NCI-H510A (cell line): ENCODE measurements at places on chromosomes 16 and 17.

DNA sequence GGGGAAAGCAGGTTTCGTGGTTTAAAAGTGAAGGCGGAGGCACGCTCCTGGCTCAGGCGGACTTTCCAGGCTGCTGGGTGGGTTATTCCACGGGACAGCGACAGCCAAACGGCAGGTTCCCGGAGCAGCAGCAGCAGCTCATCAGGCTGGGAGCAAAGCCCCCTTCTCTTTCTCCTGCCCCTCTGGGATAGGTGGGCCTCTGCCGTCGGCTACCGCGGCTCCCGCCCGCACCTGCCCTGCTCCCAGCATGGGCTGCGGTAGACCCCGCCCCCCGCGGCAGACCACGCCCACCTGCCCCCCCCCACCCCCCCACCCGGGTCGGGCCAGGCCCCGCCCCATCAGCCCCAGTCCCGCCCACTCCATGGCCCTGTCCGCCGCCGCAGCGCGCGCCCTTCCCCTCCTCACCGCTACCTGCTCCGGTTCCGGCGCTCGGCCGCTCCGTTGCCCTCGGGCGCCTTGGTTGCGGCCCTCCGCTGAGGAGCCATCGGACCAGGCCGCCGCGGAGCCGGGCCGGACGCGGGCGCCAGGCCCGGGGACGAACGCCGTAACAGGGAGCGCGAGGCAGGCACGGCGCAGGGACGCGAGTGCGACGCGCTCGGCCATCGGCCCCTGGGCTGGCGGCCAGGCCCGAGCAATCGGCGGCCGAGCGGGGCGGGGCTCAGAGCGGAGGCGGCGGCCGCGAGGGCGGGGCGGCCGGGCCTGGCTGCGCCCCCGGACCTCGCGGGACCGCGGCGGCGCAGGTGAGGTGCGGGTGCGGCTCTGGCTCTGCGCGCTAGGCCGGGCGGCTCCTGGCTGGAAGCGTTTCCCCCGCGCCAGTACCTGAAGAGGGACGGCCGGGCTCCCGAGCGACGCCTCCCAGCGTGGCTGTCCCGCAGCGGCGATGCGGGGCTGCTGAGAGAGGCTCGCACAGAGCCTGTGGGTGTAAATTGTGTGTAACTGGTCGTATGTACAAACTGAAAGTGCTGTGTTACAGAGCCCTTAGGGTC lies at the start of the genes HEXD and OGFOD3:
TSS of gene HEXD (plus strand) at position 347 of the 986 bp plus-strand sequence. CDS start 1,453 bp downstream, outside the sequence.
TSS of gene OGFOD3 (minus strand) at position 586 of the 986 bp plus-strand sequence. CDS start at position 485, 101 bp downstream.
- peak; percentile 83 for DNase-seq

- DNase-seq, result no peak
These were observed 27.9 kb upstream of the CPHXL start for GRCh38 chr16:75754141-75754540.

DNA sequence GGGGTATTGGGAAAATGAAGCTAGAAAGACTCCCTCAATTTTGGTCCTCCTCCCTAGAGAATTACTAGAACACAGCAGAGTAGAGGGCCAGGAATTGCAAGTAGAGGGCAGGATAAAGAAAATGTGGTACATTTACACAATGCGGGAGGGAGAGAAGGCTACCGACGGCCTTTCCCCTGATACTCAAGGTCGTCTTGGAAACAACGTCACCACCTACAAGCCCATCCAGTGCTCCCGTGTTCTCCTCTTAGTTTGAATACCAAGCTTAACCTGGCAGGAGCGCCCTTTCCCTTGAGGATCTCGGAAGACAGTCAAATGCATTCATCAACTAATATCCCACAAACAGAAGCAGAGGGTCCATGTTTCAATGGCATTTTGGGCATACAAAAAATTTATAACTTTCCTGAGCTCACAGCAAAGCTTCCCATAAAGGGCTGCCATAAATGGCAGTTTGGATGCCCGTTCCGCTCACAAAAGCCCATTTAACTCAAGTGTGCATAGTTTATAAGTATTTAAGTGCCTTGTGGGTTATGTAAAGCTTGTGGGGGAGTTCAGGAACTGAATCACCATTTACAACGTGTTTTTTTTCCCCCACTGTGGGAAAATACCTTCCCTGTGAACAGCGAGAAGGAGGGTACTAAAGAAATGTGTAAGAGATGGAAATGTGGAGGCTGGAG lies 414.6 kb downstream of the SLC39A11 start:
- no peak for DNase-seq

DNA sequence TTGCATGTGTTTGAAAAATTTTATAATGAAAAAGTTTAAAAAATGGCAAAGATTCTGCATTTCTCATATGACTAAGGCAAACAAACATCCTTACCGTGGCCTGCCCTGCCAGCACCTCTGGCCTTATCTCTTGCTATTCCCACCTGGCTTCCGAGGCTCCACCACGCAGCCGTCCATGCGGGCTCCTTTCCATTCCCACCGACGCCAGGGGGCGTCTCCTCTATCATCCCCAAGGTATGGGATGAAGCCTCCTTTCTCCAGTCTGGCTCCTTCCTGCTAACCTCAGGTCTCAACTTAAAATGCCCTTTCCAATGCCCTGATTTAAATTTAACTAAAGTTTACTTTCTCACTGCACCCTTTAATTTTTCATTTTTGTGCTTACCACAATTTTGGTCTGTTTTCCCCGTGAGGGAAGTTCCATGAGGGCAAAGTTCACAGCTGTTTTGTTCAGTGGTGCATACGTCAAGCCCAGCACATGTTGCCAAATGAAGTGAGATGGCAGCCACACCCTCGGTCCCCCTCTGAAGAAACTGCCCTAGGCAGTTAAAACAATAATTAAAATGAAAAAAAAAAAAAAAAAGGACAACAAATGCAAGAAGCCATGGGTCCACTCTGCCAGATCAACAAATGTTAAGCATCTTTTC lies 13.3 kb upstream of the SDK2 start:
- peak; percentile 64 for DNase-seq

DNA sequence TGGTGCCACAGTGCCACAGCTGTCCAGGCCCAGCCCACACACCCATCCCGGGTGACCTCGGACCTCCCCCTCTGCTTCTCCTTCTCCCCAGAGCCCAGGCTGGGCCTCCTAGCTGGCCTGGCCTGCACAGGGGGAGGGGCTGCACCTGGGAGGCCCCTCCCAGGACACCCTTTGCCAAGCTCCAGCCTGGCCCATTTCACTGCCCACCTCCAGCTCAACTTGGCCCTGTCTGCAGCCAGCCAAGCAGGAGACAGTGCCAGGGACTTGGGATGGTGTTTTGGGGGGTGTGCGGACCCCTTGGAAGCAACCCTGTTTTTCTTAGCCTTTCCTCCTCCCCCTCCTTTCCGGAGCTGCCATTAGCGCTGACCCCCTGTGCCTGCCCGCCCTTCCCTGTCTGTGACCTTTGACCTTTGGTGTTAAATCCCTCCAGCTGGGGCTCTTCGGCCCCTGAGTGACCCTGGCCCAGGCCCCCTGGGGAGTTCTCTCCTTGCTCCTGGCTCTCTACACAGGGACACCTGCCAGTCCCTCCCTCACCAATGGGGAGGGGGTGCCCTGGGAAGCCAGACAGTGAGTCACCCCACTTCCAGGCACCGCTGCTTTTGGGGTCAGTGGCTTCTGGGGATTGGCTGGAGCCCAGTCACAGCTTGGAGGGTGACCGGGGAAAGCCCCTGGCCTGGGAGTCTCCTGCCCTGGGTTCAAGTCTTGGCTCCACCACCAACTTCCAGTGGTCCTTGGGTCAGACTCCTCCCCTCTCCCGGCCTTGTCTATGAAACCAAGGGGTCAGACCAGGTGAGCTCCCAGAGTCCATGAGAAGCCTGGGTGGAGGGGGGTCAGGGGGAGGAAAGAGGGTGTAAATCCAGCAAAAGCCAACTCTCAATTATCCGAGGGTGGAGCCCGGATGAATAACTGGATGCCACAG lies 1.9 kb downstream of the GLIS2 start:
- DNase-seq, result no peak

DNA sequence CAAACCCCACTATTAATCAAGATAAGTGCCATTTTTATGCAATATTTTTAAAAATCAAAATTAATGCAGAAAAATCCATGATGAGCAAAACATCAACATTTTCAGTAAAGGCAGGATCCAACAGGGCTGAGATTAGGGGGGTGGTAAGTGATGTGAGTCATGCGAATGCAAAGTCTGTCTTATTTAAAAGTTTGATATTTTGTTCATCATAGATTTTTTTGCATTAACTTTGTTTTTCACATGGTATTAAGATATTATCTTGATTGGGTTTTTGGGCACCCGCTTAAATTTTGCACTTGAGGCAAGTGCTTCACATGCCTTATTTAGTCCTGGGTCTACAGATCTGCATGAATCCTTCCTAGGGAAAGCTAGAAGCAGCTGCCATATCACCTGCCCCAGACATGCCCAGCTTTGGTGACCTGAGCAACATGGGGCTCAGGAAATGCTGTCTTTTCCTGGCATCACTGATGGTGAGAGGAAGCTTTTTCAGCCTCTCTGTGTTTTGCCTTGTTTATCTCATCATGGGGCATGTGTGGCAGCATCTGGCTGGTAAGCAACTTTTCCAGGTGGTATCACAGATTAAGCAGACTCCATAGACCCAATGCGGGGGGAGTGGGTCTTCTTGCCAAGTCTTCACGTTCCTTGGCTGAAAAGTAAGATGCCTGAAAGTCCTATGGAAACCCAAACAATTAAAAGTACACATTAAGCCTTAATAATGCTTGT lies 57.6 kb upstream of the NFAT5 start:
- no peak for DNase-seq

- peak; percentile 28 for DNase-seq
These were observed 1.0 kb downstream of the HSD11B2 start for GRCh38 chr16:67431775-67432505.

DNA sequence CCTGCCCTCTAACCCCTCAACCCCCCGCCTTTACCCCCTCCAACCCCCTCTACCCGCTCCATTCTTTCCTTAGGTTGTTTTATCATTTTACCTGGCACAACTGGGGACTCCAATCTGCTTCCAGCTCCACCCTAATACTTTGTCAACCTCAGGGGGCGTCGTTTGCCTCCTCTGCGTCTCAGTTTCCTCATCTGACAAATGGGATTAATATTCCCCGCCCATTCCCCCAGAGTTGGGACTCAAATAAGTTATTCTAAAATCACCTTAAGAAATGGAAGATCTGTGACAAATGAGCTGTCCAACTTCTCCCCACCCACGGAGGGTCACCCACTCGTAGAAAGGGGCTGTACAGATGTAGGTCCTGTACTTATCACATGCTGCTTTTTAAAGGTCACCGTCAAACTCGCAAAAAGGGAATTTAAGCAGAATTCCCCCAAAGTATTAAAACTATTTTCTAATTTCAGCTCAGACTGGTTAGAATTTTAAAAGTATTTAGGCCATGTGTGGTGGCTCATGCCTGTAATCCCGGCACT lies 40.6 kb upstream of the CPNE2 start:
- no peak for DNase-seq

DNA sequence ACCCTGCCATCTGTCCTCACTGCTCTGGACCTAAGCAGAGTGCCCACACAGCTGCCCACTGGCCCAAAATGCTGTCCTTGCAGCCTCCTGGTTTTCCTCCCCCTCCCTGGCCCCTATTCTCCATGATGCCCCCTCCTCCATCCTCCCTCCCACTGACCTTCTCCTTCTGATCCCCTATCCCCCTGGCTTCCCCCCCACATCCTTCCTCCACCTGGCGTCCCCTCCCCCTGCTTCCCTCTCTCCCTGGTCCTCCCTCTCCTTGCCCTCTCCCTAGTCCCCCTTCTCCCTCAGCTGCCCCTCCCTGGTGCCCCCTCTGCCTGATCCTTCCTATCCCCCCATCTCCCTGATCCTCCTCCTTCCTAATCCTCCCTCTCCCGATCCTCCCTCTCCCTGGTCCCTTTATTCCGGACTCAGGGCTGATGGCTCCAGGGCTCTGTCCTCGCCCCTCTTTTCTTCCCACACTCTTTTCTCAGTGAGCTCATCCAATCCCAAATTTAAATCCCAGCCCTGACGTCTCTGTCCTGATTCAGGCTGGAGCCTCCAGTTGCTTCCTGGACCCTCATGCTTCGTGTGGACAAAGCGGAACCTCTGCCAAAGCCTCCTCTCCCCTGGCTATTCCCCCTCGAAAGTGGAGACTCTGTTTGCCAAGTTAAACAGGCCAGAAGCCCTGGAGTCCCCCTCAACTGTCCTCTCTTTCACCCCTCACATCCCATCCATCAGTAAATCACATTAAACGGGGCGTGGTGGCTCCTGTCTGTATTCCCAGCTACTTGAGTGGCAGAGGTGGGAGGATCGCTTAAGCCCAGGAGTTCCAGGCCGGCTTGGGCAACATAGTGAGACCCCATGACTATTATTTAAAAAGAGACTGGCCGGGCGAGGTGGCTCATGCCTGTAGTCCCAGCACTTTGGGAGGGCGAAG lies 18.1 kb upstream of the RHBDF2 start:
- DNase-seq, result no peak

DNA sequence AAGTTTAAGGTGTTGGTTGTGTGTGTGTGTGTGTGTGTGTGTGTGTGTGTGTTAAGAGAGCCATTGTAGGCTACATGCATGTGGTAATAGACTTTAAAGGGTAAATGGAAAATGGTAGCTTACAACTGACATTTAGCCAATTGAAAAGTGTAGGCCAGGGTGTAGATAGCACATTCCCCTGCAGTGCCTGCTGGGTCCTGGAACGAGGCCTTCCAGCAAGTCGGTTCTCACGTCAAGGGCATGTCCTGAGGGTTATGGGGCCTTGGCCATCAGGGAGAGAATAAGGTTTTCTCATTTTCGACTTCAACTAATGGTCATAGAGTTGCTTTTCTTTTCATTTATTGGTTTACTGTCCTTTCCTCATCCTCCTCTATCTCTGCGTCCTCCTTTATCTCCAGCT lies 65.1 kb downstream of the RPTOR start:
- DNase-seq, result no peak

DNA sequence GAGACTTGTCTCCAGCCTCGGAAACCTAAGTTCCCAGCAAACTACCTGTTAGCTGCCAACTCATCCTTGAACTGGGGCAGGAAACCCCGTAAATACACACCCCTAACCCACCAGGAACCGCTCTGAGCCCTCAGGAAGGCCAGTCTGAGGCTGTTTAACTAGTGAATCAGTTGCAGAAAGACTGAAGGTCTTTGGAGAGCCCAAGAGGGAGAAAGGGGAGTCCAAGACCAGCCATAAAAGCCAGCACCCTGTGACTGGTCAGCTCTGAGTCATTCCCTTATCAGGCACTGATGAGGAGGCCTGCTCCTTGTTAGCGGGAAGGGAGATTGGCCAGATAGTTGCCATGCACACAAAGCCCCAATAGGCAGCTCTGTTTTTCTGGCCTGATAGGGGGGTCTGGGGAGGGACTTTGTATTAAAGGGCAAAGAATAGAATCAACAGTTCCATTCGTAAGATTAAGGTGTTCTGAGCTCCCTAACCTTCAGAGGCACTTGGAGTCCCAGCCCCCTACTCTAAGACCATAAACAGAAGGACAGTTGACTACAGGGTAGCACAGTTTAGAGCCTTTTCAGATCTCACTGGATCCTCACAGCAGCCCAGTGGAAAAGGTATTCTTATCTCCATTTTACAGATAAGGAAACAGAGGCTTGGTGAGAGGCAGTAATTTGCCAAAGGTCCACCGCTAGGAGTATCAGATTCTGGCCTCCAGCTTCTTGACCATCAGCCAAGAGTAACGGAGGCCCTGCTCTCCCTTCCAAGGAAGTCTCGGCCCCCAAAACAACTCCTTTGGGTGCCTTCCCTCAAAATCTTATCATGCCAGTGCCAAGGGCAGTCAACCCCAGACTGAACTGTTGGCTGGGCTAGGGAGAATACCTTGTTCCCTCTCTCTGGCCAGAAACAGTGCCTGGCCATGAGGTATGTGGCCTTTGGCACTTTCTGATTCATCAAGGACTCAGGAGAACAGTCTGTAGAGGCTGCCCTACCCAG lies 2.2 kb upstream of the KRT19 start:
- DNase-seq, result no peak
